ENCODE measurements at places on chromosomes 4 and X.

GRCh38 chrX:6813836-6814370 is 279.0 kb upstream of the VCX3A start:
- no peak for DNase-seq

DNA sequence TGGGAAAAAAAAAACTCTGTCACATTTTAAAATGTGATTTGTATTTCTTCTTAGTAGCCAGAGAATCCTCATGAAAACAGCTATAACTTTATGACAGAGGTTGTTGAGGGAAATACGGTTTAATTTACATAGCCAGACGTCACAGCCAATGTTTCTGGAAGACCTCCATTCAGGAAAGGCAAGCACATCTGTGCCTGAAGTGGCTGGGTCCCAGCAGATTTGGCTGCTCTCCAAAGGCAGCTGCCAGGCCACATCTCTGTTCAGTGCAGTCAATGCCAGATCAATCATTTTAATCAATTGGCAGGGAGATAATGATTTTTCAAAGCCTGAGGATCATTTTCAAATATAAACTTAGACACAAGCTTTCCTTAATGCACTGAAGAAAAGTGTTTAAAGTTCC is 86.5 kb upstream of the ZIC3 start:
- DNase-seq = peak; percentile 51

- no peak for DNase-seq
Observed at GRCh38 chrX:9482408-9482807, 17.6 kb downstream of the TBL1X start.

GRCh38 chr4:127304356-127304755 is 328.4 kb upstream of the INTU start:
- no peak for DNase-seq

DNA sequence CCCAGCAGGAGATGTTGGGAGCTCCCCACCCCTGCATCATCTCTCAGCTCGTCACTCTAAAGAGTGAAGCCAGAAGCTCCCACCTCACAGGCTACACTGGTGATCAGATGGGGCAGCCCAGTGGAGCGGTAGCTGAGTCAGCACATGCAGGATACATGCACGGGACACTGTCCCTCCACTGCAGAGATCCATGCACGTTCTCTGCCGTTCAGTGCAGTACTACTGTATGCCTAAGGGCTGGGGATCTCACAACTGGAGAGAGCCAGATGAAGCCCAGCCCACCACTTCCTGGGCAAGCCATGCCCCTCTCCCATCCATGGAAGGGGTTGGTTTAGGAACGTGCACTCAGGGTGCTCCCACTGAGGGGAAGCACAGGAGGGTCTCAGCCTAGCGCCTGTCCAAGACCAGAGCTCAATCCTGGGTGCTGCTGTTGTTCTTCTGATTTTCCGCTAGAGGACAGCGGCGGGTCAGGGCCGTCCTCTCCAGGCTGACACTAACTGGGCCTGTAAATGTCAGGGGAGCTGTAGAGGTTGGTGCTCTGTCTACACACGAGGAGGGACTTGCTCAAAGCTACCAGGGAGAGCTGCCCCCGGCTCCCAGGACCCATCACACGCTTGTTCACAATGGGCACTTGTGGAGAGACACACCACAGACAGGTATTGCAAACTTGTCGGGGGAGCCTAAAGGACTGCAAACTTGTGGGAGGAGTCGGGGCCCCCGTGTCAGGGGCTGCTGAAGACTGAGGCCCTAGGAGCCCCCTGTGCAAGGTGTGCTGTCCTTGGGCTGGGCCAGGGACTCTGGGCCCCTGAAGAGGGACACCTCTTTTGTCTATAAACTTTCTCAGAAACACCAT is 18.2 kb upstream of the ABLIM2 start:
- DNase-seq = peak; percentile 72

GRCh38 chr4:73664470-73664869 is 44.2 kb upstream of the RASSF6 start:
- DNase-seq = no peak

GRCh38 chr4:20194123-20195013 is 57.3 kb upstream of the SLIT2 start:
- DNase-seq = no peak

- DNase-seq = no peak
Observed at GRCh38 chr4:167117273-167117672, 117.0 kb downstream of the SPOCK3 start.

- peak; percentile 66 for DNase-seq
Observed at GRCh38 chrX:132657876-132658275, 169.0 kb upstream of the MBNL3 start.

DNA sequence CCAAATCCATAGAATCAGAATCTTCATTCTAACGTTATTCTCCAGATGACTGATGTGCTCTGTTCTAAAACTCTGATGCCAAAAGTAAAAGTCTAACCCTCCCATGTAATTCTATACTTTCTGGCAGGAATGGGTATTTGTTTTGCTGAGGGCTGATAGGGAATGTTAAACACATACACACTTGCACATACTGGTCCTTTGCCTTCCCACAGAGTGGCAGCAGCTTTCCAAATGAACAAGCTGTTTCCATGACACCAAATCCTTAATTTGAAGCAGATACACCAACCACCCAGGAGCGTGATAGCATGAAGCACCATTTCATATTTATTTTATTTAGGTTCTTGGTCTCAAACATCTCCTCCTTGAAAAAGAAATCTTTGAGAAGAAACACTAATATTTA is 155.5 kb upstream of the PRDX4 start:
- peak; percentile 73 for DNase-seq

GRCh38 chr4:55364691-55365344 is 18.8 kb downstream of the SRD5A3 start:
- DNase-seq = no peak

DNA sequence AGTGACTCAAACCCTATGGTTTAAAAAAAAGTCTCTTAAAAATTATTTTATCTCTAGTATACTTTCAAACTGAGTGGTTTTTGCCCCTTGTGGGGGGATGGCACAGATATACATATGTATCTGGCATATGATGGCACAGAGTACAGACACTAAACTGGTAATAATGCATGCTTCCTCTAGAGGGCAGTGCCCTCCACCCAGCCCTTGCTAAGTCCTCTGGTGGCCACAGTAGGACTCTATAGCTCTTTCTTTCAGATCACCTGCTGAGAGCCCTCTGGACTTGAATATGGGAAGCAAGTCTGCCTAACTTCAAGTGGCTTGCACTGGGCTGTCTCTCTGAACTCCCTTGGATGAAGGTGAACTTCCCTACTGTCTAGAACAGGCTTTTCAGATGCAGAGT is 66.3 kb downstream of the TSPAN7 start:
- no peak for DNase-seq

- no peak for DNase-seq
Observed at GRCh38 chrX:47098338-47099094, 20.3 kb downstream of the RGN start.

- DNase-seq = no peak
Observed at GRCh38 chrX:19708683-19709082, 178.7 kb downstream of the SH3KBP1 start.

DNA sequence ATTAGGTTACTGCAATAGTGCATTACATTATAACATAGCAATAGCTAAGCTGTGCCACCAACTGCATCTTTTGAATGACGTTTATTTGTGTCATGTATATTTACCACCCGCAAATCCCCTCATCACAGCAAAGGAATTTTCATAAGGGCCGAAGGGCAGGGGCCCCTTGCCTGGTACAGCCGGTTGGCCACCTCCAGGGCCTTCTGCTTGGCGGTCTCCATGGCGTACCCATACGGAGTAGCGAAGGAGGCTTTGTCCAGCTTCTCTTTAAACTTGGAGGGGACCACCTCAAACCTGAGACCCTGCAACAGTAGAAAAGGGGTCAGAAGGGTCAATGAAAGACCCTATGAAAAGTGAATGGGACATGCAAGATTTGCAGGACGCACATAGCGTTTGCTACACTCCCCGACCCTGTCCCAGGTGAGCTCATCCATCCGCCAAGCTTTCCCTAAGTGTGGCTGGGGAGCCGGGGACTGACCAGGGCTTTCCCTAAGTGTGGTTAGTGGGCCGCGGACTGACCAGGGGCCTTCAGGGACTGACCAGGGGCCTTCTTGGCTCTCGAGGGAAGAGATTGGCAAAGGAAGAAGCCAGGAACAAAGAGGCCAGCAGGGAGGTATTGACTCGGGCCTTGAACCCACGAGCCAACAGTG is 10.6 kb downstream of the ASMTL start:
- no peak for DNase-seq

DNA sequence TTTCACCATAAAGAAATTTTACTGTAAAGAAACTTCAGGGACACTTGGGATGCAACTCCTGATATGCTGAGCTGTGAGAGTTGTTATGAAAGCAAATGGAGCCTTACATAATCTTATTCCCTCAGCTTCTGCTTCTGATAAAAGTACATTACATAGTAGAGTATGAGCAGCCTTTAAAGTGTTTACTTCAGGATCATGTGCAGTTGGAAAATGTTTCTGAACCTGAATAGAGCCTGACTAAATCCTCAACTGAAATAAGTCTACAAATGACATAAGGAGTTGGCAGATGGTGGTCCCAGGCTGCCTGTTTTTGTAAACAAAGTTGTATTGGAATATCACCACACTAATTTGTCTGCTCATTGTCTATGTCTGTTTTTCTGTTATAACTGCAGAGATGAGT is 19.3 kb downstream of the RASSF6 start:
- no peak for DNase-seq

GRCh38 chr4:100816436-100817045 is 298.7 kb upstream of the EMCN start:
- peak; percentile 45 for DNase-seq

GRCh38 chrX:3501833-3502535 is 155.5 kb upstream of the MXRA5 start:
- no peak for DNase-seq

DNA sequence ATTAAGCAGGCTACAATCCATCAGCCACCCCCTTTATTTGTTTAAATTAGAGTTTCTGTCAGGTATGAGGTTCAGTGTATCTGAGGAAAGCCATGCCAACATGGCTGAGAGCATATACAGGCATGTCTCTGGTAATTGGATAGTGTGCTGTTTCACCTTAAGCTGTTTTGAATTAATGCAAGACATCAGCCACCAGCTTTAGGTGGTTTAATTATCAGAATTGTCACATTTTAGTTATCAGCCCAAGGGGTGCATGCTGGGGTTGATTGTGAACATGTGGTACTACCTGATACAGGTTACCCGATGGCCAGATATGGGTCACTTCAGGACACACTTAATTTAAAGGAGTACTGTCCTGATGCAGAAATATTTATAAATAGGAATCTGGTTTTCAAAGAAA is 353.2 kb upstream of the TENM3 start:
- peak; percentile 3 for DNase-seq

- peak; percentile 71 for DNase-seq
Observed at GRCh38 chr4:119627267-119628255, 1.0 kb downstream of the PDE5A start.

GRCh38 chr4:42671431-42672194 is 14.7 kb upstream of the ATP8A1 start:
- no peak for DNase-seq

DNA sequence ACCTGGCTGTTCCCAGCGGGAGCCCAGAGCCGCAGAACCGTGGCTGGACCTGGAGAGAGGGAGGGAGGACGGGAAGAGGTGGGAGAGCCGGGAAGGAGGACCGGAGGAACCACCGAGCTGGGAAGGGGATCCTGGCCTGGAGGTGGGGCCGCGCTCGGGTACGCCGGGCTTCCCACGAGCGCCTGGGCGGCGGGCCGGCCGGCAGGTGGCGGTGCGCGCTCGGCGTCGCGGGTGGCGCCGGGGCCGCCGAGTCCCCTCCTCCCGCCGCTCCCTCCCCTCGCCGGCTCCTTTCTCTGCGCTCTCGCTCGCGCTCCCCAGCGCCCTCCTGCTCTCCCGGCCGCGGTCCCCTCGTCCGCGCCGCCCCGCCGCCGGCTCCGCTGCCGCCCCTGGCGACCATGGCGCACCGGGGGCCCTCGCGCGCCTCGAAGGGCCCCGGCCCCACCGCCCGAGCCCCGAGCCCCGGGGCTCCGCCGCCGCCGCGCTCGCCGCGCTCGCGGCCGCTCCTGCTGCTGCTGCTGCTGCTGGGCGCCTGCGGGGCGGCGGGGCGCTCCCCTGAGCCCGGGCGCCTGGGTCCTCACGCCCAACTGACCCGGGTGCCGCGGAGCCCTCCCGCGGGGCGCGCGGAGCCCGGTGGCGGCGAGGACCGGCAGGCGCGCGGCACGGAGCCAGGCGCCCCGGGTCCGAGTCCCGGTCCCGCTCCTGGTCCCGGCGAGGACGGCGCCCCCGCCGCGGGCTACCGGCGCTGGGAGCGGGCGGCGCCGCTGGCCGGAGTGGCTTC is at the start of gene SORCS2:
Gene SORCS2 (plus strand): TSS at position 287 of the 778 bp plus-strand sequence.
- peak; percentile 90 for DNase-seq

GRCh38 chr4:16133406-16133805 is 49.6 kb upstream of the PROM1 start:
- no peak for DNase-seq

- no peak for DNase-seq
Observed at GRCh38 chrX:73028876-73029275, 26.1 kb downstream of the PABPC1L2B start.

- no peak for DNase-seq
Observed at GRCh38 chr4:35364321-35364870, 879.9 kb downstream of the ARAP2 start.

GRCh38 chr4:6714954-6715353 is 1.0 kb upstream of the BLOC1S4 start:
- no peak for DNase-seq

GRCh38 chr4:103002551-103002950 is 17.0 kb downstream of the SLC9B1 start:
- DNase-seq = no peak

- no peak for DNase-seq
Observed at GRCh38 chr4:5881340-5881739, 11.5 kb downstream of the CRMP1 start.

DNA sequence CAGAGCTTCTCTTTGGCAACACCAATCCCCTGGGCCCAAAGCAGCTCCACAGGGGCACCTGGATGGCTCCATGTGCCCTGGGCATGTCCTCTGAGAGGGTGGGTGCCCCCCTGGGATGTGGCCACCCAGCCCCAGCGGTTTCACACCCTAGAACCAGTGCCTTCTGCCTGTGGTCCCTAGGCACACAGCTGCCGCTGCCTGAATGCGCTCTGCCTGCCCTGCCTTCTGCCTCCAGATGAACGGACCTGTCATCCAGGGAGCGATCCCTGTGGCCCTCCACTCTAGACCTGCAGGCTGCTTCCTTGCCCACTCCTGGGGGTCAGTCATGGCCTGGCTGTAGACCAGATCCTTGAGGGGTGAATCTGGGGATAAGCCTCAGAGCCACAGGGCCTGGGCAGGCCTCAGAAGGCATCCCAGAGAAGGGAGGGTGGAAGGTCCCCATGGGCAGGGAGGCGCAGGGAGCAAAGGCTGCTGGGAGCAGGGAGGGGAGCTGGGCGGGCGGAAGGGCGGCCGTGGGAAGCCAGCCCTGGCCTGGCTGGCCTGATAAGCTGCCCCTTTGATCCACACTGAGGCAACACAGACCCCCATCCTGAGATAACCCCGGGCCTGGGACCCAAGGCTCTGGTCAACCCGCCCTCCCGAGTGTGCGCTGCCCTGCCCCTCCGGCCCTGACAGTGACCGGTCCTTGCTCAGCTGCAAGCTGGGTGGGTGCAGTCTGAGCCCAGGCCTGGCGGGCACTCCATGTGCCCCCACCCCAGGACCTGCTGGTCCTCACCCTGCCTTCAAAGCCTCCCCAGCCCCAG is 8.1 kb upstream of the FGFR3 start:
- DNase-seq = no peak

GRCh38 chr4:108087293-108087967 is 81.3 kb downstream of the LEF1 start:
- DNase-seq = no peak
